CD14-positive monocyte (primary cell): ENCODE measurements at places on chromosomes 7 and 10. TPM values are rescaled to one million over a fixed set of nuclear protein-coding genes. Genes with fewer than 3 reads are reported as not detected.

Gene NPFFR1
- 0.01 and 0.03 TPM in 2 replicates for polyA plus RNA-seq

DNA sequence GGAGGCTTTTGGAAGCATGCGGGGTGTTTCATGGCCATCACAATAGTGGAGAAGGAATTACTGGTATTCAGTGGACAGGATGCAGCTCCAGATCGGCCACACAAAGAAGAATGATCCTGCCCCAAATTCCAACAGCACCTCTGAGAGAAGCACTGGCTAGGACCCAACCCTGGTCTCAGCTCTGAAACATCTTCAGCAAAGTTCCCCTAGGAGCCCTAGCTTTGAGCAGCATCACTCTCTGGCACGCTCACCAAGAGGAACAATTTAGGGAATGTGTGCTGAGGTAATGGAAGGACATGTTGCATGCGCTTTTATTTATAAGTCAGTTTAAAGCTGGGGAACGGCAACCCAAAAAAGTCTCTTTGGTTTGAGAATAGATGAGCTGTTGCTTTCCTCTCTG lies 5.5 kb upstream of the OPN1SW start:
- no peaks in the 10 kb centered on the region for H3K36me3 ChIP-seq
- no peaks in the 10 kb centered on the region for H3K27me3 ChIP-seq
- H3K4me1 ChIP-seq, result no peaks in the 10 kb centered on the region
- no peak for DNase-seq

- no peak overlapping the region for H3K27ac ChIP-seq
- no peak overlapping the region for H3K4me3 ChIP-seq
- no peaks in the 10 kb centered on the region for H3K36me3 ChIP-seq
- DNase-seq, result no peak
Observed at GRCh38 chr7:106553446-106553836, 107.5 kb downstream of the CCDC71L start.

DNA sequence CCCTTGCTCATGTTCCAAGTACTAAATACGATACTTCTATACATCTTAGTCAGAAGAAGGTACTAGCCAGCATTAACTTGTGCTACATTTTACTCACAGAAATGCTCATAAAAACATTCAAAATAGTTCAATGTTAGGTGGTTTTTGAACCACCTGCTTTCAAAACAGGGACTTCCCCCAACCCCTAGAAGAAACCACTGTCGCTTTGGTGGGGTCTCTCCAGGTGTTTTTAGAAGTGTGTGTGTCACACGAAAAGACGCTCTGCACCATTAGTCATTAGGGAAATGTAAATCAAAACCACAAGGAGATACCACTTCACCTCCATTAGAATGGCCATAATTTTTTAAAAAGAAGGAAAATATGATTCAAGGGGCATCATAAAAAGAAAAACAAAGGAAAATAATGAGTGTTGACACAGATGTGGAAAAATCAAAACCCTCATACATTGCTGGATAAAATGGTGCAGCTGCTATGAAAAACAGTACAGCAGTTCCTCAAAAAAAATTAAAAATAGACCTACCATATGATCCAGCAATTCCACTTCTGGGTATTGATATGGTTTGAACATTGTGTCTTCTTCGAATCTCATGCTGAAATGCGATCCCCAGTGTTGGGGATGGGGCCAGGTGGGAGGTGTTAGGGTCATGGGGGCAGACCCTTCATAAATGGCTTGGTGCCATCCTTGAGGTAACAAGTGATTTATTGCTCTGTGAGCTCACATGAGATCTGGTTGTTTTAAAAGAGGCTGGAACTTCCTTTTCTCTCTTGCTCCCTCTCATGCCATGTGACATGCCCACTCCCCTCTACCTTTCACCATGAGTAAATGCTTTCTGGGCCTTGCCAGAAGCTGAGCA lies 74.2 kb downstream of the MALSU1 start:
- no peaks in the 10 kb centered on the region for H3K27me3 ChIP-seq
- no peaks in the 10 kb centered on the region for H3K4me1 ChIP-seq

Gene HHEX
- polyA plus RNA-seq, result 35.7 and 51.2 TPM in 2 replicates

DNA sequence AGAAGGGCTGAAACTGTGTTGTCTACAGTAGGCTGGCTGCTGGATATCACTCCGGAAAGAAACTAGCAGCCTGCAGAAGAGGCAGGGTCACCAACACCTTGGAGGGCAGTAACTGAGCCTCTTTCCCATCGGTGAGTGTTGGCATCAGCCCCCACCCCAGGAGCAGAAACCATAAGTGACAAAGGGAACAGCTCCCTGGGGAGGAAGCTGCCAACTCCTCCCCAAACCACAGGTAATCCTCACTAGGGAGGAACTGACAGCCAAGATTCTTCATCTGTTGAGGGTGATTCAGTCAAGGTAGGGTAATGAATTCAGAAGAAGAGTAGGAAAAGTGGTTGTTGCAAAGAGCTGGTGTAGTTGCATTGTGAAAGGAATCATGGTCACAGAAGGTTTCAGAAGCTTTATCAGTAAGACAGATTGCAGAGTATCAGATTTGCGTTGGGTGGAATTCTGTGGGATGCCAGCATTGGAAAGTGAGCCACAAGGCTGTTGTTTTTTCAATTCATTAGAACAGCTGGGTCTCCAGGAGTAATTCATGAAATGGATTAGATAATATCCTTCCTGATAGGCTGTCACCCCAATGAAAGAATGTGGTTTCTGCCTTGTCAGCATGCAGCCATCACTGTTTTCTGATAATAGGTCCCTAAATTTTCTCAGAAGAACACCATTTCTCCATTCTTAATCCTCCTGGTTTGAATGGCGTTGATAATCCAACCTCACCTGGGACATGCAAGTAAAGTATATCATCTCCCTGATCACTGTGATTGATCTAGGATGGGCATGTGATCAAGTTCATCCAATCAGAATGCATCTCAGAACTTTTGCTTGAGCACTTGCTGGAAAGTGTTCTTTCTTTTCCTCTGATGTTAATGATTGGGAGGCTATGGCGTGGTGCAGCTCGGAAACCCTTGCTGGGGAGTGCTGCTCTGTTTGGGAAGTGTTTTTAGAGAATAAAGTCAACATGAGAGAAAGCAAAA lies 75.0 kb upstream of the CTBP2 start:
- H3K27ac ChIP-seq, result no peak overlapping the region
- H3K4me3 ChIP-seq, result no peak overlapping the region
- no peaks in the 10 kb centered on the region for H3K36me3 ChIP-seq
- H3K27me3 ChIP-seq, result no peaks in the 10 kb centered on the region

- no peaks in the 10 kb centered on the region for H3K36me3 ChIP-seq
- no peaks in the 10 kb centered on the region for H3K4me1 ChIP-seq
- DNase-seq, result no peak
- no peak overlapping the region for H3K27ac ChIP-seq
- no peak overlapping the region for H3K4me3 ChIP-seq
Observed at GRCh38 chr7:147980826-147981813, 609.4 kb upstream of the C7orf33 start.

GRCh38 chr7:50648570-50649169 lies 83.5 kb upstream of the DDC start:
- DNase-seq, result no peak
- no peak overlapping the region for H3K4me3 ChIP-seq
- no peaks in the 10 kb centered on the region for H3K27me3 ChIP-seq
- no peaks in the 10 kb centered on the region for H3K36me3 ChIP-seq
- peaks cover 10% of the 10 kb centered on the region for H3K4me1 ChIP-seq

DNA sequence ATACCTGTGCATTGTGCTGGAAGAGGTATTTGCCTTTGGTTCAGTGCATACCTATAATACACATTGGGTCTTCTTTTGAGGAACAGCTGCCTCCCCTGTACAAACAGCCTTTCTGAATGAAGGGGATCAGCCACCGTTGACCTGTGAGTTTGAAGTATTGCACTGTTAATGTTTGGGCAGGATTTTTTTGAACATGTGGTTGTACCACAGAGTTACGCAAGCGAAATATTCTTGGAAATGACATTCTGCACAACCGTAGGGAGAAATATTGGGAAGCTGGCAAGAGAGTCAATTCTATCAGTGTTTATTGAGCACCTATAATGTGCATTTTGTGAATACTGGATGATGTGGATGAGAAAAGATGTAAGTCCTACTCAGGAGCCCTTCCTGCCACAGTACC lies 270.6 kb downstream of the AUTS2 start:
- H3K4me1 ChIP-seq, result no peaks in the 10 kb centered on the region
- DNase-seq, result no peak
- no peak overlapping the region for H3K27ac ChIP-seq
- H3K36me3 ChIP-seq, result no peaks in the 10 kb centered on the region
- no peak overlapping the region for H3K4me3 ChIP-seq

- no peak overlapping the region for H3K27ac ChIP-seq
- H3K4me1 ChIP-seq, result no peaks in the 10 kb centered on the region
- no peaks in the 10 kb centered on the region for H3K36me3 ChIP-seq
- H3K27me3 ChIP-seq, result no peaks in the 10 kb centered on the region
Observed at GRCh38 chr7:121073463-121074099, 85.1 kb downstream of the CPED1 start.

Gene SFRP5
- polyA plus RNA-seq, result not detected in 2 replicates

Gene FGFR2
- not detected for polyA plus RNA-seq

DNA sequence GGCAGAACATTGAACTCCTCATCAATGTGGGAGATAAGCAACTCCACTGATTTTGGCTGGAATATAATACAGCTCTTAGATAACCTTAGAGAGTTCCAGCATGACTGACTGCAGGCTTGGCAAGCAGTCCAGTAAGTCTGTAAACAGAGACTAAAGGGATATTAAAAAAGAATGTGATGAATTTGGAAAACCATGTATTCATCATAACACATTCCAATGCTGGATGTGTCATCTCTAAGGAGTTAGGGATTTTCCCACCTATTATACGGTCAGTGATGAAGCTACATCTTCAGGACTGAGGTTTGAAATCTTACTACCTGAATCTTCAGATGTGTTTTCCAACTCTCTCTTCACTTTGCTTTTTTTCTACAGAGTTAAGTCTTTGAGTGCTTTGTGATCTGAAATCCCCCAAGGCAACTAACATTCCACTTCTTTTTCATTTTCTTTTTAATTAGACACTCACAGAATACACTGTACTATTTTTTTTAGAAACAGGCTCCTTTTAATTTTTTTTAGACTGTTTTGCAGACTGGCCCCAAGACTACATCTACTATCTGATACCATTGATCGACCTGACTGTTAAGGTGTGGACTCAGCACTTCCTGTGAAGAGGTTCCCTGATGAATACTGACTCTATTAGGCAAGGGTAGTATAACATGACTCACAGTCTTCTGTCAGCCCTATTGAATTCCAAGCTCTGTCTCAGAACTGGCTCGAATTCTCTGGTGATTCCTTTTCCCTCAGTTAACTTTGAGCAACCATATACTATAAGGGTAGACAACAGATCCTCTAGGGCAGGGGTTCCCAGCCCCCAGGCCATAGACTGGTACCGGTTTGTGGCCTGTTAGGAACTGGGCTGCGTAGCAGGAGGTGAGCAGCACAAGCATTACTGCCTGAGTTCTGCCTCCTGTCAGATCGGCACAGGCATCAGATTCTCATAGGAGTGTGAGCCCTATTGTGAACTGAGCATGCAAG lies 678.2 kb downstream of the GRM8 start:
- H3K27me3 ChIP-seq, result no peaks in the 10 kb centered on the region
- DNase-seq, result no peak
- no peak overlapping the region for H3K27ac ChIP-seq
- H3K4me1 ChIP-seq, result no peaks in the 10 kb centered on the region
- H3K36me3 ChIP-seq, result no peaks in the 10 kb centered on the region

GRCh38 chr10:15539262-15539661 lies 168.2 kb upstream of the FAM171A1 start:
- no peak overlapping the region for H3K4me3 ChIP-seq
- H3K4me1 ChIP-seq, result no peaks in the 10 kb centered on the region
- no peaks in the 10 kb centered on the region for H3K36me3 ChIP-seq
- no peak overlapping the region for H3K27ac ChIP-seq
- H3K27me3 ChIP-seq, result no peaks in the 10 kb centered on the region

Gene PIK3CG
- polyA plus RNA-seq, result 11.6 and 17.9 TPM in 2 replicates

DNA sequence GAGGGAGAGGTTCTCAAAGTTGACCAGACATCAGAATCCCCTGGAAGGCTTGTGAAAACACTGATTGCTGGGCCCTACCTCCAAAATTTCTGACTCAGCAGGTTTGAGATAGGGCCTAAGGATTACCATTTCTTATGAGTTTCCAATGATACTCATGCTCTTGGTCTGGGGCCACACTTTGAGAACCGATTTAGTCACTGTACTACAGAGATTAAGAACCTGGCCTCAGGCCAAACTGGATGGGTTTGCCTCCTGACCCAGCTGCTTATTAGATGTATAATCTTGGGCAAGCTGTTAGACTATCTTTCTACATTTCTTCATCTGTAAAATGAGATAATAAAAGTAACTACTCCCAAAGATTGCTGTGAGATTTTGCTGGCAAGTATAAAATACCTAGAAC lies 77.1 kb upstream of the SCIN start:
- no peaks in the 10 kb centered on the region for H3K27me3 ChIP-seq
- no peak for DNase-seq
- H3K4me3 ChIP-seq, result no peak overlapping the region
- no peaks in the 10 kb centered on the region for H3K4me1 ChIP-seq
- no peaks in the 10 kb centered on the region for H3K36me3 ChIP-seq
- H3K27ac ChIP-seq, result no peak overlapping the region

DNA sequence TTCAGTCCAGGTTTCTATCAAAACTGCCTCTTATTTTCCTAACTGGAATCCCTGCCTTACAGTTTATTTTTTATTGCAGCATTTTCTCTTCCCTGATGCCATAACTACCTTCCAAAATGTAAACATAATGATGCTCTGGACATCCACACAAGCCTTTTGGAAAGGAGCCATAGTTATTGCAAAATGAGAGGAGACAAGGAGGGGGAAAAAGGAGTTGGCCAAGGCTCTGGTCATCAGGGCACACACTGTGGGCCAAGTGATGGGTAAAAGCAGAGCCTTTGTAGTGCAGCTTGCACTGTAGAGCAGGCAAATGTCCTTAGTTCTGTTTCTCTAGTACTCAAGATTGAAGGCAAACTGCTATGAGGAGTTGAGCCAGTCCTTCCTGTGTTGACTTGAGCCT lies 289.3 kb upstream of the MTPN start:
- H3K36me3 ChIP-seq, result no peaks in the 10 kb centered on the region
- no peak for DNase-seq
- H3K4me1 ChIP-seq, result no peaks in the 10 kb centered on the region
- no peaks in the 10 kb centered on the region for H3K27me3 ChIP-seq

DNA sequence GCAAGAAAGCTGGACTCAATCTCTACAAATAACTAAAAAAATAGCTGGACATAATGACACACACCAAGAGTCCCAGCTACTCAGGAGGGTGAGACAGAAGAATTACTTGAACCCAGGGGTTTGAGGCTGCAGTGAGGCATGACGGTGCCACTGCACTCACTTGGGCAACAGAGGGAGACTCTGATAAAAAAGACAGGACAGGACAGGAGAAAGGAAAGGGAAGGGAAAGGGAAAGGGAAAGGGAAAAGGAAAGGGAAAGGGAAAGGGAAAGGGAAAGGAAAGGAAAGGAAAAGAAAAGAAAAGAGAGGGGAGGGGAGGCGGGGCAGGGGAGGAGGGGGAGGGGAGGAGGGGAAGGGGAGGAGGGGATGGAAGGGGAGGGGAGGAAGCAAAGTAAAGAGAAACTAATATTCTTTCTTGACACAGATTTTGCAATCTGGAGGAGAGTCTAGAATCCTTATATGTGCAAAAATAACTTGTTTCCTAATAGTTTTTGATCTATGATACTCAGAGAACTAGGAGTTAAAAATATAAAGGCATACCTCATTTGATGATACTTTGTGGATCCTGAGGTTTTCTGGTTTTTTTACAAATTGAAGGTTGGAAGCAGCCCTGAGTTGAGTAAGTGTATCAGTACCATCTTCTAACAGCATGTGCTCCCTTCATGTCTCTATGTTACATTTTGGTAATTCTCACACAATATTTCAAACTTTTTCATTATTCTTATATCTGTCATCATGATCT lies 8.0 kb downstream of the SAR1A start:
- no peak overlapping the region for H3K4me3 ChIP-seq
- no peak overlapping the region for H3K27ac ChIP-seq
- H3K36me3 ChIP-seq, result peaks cover 63% of the 10 kb centered on the region
- DNase-seq, result no peak

- H3K4me3 ChIP-seq, result no peak overlapping the region
- H3K27ac ChIP-seq, result no peak overlapping the region
- no peak for DNase-seq
- H3K27me3 ChIP-seq, result no peaks in the 10 kb centered on the region
Observed at GRCh38 chr10:25457552-25457951, 282.8 kb downstream of the GPR158 start.
